HT-29 (cell line): ENCODE measurements at places on chromosomes 3 and 15. TPM values are rescaled to one million over a fixed set of nuclear protein-coding genes. Genes with fewer than 3 reads are reported as not detected.

Gene TMCO5A
- not detected in 2 replicates for total RNA-seq

Gene ZIC1
- not detected in 2 replicates for total RNA-seq

Gene SCN11A
- not detected in 2 replicates for total RNA-seq

Gene FOXL2
- not detected in 2 replicates for total RNA-seq

Gene RPLP1
- 381 and 410 TPM in 2 replicates for total RNA-seq

Gene ZNF654
- total RNA-seq = 1.0 and 1.1 TPM in 2 replicates

Gene LSMEM2
- not detected in 2 replicates for total RNA-seq

Gene GUCA1C
- total RNA-seq = not detected in 2 replicates

Gene IQCF5
- not detected in 2 replicates for total RNA-seq

Gene CCR8
- total RNA-seq = not detected in 2 replicates

Gene GOLGA6L7
- total RNA-seq = not detected in 2 replicates

DNA sequence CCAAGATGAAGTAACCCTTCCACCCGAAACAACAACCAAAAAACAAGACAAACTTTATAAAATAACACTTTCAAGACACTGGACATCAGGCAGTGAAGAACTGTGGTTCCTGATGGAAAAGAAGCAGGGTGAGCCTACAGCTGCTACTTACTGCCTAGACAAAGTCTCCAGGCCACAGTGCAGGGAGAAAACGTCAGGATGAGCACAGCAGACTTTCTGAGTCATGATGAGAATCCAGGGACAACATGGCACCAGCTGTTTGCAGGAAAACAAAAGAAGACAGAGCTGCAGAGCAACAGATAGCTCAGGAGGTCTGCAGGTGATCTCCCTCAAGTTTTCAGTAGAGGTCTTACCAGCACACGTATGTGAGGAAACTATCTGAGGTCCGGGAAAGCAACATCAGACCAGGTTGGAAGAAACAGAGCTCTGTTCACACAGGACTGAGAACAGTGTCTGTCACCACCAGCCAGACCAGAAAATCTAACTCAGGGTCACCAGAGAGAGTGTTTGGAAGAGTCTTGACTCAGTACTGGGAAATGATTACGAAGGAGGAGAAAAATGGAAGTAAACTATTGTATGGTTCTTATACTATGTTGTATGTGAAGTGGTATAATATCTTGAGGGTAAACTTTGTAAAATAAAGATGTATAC, 108.9 kb downstream of the ANO10 start:
- no peak for DNase-seq

DNA sequence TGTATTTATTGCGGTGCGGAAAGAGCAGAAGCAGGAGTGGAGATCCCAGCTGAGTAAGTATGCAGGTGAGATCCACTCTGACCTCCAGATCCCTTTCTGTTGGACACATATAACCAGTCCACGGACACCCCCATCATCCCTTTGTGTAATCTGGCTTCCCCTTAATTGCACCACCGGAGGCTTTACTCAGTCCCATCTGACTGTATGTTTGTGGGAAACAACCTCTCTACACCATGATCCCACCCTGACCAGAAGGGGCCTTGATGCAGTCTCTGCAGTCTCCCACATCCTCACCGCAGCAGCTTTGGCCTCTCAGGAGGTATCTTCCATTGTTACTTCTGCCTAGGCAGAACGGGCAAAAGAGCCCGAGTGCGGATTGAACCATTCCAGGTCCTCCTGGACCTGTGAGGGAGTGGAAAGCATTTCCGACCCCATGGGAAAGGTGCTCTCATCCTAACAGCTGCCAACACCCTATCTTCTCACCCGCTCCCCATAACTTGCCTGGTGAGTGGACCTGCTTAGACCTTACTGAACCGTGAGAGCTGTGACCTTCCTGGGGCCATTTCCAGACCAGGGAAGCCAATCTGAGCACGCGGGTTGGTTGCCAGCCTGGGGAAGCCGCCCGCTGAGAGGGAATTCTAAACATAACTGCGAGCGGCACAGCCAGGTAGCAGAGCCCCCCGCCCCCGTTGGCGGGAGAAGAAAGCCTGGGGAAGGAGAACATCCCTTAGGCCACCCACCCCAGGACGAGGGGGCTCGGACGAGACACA, 1.1 kb downstream of the SLCO2A1 start:
- DNase-seq = no peak

- no peak for DNase-seq
These were observed 62.7 kb upstream of the TFRC start for GRCh38 chr3:196144383-196145105.

- DNase-seq = peak; percentile 48
These were observed at the start of gene SCG3 for GRCh38 chr15:51681303-51681963. TSS of gene SCG3 (plus strand) at chr15:51681503. CDS start at chr15:51681756, 253 bp downstream.

- DNase-seq = no peak
These were observed 49.1 kb downstream of the TLNRD1 start for GRCh38 chr15:81049835-81050234.

GRCh38 chr3:57825116-57825515, 69.0 kb downstream of the SLMAP start:
- no peak for DNase-seq

DNA sequence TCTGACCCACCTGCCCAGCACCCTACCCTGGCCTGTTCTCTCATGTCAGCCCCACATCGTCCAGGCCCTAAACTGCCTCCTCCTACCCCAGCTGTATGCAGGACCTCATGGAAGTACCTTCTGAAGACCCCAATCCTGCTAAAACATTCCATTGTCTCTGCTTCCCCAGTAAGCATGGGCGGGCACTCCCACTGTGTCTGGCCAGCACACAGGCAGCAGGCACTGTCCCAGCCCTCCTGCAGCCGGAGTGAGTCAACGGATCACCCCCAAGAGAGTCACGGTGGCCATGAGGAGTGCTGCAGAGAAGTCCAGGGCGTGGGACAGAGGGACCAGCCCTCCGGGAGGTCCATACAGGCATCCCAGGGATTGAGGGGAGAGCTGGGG, 36.4 kb upstream of the SLCO2A1 start:
- DNase-seq = no peak

GRCh38 chr3:15217841-15218267, 11.8 kb downstream of the CAPN7 start:
- no peak for DNase-seq

DNA sequence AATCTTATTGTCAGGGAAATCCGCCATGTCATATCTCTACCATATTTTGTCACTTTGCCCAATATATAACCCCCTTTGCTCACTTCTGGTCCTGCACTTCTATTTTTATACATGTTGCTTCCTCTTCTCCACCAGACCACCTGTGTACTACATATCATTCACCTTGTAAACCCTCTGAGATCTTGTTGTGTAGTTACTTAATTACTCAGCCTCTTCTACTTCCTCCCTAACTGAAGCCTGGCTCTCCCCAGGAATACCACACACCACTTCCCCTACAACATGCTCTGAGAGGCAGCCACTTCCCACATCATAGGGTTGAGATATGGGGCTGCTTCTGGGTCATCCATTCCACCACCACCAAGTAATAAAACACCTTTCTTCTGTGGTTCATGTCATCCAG, 10.0 kb downstream of the HEXA start:
- DNase-seq = no peak

DNA sequence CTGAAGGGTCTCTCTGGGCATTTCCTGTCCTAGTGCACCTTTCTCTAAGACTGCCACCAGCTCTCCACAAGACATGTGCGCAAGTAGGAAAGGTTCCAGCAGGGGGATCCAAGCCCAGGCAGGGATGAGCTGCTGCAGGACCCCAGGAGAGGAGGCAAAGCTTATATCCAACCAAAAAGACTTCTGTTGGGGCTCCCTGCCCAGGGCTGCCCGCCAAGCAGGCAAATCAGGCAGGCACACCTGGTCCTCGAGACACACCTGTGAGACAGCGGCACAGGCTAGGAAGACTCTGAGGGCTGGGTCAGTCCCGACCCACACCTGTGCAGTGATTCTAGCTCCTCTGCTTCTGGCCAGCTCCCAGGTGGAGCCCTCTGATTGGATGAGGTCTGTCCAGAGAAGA, 80.6 kb downstream of the MYLK start:
- DNase-seq = no peak

- peak; percentile 96 for DNase-seq
These were observed at the start of gene APEH for GRCh38 chr3:49673715-49674496. TSS of gene APEH (plus strand) at chr3:49674351. CDS start at chr3:49674402, 51 bp downstream.

DNA sequence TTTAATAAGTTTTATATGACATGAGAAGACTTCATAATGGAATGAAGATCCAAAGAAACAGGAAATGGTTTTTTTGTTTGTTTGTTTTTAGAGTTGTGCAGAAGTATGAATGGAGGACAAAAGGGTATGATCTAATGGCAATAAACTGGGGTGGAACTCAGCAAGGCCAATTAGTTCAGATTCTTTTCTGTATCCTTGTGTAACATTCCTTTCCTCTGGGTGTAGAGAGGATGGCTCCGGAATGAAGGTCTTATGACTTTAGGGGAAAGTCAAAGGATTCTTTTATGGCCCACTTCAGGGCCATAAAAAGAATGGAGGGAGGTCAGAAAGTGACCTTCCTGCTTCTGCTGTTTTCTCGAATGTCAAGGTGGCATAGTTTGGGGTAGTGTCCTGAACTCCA, 152.6 kb downstream of the DPH6 start:
- DNase-seq = no peak

DNA sequence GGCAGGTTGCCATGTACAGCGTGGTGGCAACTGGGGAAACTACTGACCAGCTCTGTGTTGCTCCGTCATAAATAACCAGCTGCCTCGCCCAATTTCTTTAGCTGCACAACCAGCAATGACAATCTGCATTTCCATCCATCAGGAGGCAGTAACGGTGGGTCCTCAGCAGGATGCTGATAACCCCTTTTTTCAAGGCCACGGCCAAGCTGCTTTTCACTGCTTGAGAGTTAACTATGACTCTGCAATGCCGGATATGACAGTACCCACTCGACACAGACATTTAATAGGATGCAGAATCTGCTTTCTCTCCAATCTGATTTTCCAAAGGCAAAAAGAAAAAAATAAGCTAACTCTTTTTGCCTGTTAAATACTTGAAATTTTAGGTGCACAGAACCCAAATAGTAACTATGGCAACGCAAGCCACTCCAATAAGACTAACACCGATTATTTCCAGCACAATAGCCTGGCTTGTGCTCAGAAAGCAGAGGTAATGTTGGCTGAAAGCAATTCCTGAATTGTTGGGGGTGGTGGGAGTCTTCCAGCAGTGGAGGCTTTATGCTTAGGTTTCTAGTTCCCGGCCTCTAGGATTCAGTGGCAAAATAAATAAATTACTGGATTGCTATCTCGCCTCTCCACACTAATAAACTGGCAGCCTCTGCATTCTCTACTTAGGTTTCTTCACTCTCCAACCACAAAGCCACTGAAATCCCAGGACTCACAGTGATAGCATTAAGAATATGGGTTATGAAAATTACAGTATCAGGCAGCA, 31.2 kb upstream of the SRGAP3 start:
- DNase-seq = no peak

DNA sequence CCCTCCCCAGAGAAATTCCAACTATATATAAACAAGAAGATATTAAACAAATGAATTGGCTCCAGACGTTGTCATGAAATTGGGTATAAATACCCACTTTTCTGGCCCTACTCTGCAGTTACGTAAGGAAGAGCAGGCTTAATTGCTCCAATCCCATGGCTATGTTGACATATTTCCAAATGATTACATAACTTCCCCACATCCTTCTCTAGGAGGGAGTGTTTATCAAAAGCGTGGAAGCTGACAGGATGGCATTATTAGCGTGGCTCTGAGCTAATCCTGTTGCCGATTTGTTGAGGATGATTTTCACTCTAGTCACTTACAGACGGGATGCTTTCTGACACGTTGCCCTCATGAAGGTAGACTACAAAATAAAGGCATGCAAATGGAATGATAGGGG, 347.5 kb upstream of the TMCO5A start:
- DNase-seq = no peak

- no peak for DNase-seq
These were observed 119.5 kb downstream of the STAG1 start for GRCh38 chr3:136632625-136633081.

- DNase-seq = no peak
These were observed 199.1 kb upstream of the GADL1 start for GRCh38 chr3:31093606-31094005.

DNA sequence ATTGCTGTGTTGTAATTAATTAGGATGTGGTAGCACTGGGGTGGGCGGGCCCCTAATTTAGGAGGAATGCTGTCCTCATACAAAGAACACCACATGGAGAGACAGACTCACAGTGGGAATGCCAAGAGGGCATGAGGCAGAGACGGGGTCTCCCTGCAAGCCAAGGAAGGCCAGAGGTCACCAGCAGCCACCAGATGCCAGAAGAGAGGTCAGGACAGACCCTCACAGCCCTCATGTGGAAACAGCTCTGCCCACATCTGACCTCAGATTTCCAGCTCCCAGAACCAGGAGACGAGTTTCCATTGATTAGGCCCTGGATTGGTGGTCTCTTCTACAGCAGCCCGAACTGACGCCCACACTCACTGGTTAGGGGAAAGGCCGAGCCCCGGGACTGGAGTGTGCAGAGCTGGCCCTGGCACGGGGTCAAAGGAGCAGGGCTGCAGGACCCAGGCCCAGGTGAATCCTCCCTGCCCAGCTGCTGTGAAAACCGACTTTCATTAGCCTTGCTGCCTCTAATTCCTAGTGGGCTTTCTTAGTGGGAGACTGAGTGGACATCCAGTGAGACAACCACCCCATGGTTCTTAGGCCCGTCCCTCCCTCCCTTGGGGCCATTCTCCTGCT, 43.0 kb upstream of the SLC41A3 start:
- DNase-seq = no peak

- no peak for DNase-seq
These were observed 24.9 kb upstream of the RASGRP1 start for GRCh38 chr15:38589502-38589901.

- DNase-seq = peak; percentile 69
These were observed 214.8 kb upstream of the TPRG1 start for GRCh38 chr3:188956839-188957489.

- no peak for DNase-seq
These were observed 68.8 kb upstream of the CHD2 start for GRCh38 chr15:92831336-92831654.

GRCh38 chr15:48510976-48511375, 134.5 kb downstream of the FBN1 start:
- no peak for DNase-seq

DNA sequence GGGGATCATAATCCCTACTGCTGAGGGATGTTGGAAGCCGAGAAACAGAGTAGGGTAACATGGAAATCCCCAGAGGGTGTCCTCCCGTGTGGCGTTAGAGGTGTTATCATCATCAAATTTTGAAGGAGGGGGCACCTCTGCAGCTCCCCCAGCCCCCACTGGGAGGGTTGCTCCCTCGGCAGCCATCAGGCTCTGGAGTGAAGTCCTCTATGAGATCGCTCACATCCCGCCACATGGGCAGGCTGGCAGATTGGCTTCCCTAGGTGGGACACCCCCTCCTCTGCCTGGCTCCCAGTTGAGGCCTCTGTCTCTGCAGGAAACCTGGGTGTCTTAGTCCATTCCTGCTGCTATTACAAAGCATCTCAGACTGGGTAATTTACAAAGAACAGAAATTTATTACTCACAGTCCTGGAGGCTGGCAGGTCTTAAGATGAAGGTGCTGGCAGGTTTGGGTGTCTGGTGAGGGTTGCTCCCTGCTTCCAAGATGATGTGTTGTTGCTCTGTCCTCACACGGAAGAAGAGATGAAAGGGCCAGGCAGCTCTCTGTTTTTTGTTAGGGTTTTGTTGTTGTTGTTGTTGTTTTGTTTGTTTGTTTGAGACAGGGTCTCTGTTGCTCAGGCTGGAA, 120.5 kb downstream of the NUP210 start:
- no peak for DNase-seq
